Endodermal cell (in vitro differentiated cells): ENCODE measurements at places on chromosomes 1 and 21.

GRCh38 chr1:185774394-185774793 is 40.2 kb downstream of the HMCN1 start:
- no peak for DNase-seq

DNA sequence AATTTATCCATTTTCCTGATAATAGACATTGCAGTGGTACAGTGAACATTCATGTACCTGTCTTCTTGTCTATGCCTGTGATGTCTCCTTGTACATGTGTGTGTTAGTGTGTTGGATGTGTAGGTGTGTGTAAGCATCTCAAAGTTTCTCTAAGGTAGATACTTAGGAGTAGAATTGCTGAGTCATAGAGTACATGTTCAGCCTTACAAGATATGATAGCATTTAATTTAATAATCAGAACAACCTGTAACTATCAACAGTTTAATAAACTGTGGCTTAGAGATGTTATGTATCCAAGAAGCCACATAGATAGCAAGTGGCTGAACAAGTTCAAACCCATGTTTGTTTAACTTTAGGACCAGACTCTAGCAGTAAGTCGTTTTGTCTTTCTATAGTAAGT is 35.6 kb downstream of the EPB41 start:
- DNase-seq, result no peak

DNA sequence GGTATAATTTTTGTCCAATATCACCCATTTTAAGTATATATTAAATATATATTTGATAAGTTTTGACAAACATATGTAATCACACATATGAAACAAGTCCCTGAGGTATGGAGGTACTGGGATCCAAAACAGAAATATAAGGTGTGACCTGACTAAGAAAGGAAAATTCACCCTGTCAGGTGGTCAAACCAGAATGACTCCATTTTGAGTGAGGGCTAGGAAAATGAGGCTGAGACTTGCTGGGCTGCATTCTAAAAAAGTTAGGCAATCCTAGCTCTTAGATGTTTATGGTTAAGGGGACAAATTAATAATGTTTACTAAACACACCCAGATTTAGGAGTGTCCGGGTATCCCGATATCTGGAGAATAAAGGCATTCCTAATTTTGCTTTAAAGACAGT is 11.6 kb upstream of the SLC19A2 start:
- no peak for DNase-seq

- no peak for DNase-seq
Measured at GRCh38 chr1:119266858-119267257, 101.7 kb upstream of the HAO2 start.

- peak; percentile 78 for DNase-seq
Measured at GRCh38 chr1:115506924-115507589, 134.7 kb upstream of the VANGL1 start.

DNA sequence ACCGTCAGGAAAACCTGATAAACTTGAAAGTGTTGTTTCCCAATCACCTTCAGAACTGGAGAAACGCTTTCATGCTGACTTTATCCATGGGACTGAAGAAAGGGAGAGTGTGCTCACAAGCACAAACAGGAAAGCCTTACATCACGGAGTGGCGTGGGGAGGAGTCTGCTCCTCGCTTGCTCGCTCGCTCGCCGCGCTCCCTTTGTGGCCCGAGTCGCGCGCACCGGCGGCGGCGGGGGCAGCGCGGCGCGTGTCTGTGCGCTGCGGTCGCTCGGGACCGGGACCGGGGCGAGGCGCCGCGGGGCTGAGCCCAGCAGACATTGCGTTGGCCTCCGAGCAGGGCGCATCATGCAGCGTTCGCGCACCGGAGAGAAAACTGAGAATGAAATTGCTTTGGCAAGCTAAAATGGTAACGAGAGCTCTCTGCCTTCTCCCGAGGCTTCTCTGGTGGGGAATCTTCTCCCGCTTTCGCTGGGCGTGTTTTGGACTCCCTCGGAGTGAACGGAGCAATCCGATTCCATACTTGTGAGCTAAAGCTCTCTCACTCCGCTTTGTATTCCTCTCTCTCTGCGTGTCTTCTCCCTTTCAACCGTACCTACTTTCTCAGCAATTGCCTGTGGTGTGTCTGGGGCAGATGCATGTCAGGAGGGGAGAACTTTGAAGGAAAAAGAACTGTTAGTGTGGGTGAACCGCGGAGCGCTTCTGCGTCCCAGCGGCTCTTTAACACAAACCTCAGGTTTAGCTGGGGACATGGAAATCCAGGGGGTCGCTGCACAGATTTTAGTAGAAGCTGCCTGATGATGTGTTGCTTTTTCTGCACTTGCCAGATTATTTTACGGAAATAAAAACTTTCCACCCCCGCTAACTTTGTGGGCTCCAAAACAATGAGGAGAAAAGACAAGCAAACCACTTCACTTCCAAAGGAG is at the start of gene RGL1:
Gene RGL1, plus strand, starts transcription at position 205 of the 926 bp plus-strand sequence. Its CDS starts 178 bp downstream, at position 383.
- DNase-seq, result peak; percentile 75

DNA sequence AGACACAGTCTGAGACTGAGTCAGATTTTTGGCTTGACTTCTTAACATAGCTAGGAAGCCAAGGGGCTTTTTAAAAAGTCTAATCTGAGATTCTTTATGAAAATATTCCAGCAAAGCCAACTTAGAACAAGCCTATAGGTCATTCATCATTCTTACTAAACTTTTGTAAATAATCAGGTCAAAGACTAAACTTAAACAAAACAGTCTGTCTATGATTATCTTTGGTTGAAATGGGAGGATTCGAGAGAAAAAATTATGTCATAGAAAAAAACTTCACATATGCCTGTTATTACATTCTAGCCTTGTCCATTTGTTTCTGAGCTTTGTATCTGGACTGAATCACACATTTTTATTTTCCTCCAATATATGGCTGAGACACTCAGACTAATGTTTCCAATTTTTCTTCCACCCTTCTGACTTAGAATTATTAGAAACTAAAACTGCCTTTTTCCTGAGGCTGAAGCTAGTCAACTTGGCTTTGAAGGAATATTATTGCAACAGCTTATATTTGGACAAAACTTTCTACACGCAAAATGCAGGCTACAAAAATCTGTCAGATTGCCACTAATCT is 83.3 kb downstream of the ETS2 start:
- DNase-seq, result no peak

DNA sequence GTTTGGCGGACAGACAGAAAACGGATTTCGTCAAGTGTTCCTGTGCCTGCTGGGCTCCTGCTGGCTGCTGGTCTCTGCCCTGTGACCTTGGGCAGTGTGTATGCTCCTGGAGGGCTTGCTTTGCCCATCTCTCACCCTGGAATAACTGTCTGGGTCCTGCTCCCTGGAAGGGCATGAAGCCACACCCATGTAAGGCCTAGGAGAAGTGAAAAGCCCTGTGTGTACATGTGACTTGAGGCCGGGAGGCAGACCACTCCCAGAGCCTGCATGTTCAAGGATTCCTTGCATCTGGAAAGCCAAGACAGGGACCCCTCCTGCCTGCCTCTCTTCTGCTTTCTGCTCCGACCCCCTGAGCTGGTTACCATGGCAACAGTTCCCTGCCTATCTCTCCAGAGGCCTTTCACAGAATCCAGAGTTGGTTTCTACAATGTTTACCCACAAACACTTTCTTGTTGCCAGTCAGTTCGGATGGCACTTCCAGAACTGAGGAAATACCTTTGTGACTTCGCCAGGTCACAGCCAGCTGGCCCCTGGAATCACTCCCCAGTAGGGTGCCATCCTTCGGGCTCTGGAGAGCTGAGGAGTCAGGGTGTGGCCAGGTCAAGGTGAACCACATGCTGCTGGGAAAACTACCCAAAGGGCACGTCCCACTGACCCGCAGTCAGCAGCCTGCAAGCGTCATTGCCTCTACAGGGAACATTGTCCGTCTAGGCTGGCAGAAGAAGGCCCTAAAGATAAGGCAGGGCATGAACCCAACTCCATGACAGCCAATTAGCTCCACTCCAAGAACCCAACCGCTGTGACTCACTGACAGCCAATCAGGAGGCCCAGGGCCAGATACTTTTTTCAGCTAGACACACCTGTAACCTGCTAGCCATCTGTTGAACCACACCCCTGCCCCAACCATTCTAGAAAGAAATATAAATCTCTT is 14.7 kb upstream of the GPR37L1 start:
- peak; percentile 65 for DNase-seq

GRCh38 chr1:154835531-154836324 is 34.4 kb downstream of the KCNN3 start:
- DNase-seq, result no peak

- DNase-seq, result no peak
Measured at GRCh38 chr1:204091787-204092312, 18.9 kb downstream of the SOX13 start.

DNA sequence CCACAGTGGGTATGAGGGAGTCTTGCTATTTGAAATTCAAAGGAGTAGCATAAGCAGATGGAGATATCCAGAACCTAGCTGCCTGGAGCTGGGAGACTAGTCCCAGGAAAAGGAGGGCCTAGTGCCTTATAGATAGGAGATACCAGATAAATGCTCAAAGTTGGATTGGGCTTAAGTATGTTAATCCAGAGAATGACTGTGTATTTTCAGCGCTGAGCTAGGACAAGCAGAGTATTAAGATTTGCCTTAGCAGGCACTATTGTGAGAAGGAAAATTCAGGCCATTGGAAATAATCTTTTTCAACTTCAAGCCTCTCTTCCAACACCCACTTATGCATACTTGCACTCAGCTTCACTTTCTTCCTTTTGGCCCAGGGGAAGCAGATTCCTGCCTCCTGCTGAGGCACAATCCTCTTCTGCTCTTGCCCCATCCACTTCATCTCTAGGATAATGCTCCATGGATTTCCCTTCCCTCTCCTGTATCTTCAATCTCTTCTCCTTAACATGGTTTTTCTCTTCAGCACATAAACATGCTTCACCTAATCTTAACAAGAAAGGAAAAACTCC is 21.1 kb downstream of the PIK3C2B start:
- DNase-seq, result no peak

DNA sequence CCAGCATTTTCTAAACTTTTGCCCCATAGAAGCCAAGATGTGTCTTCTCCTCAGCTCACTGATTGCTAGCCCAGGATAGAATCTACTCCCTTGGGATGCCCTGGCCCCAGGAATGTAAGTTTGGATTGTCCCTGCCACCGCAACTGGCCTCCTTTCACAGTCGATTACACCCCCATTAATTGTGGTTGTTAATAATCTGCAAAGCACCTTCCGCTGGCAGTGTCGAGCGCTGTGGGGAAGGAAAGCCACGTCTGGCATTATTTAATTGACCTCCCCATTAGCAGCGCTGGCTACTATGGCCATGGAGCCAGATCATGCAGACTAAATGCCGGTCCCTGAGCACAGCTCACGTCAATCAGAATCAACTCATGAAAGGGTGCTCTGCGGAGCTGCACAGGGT is 597.3 kb upstream of the PLXNA2 start:
- no peak for DNase-seq

GRCh38 chr21:31342348-31342747 is 1.7 kb downstream of the TIAM1 start:
- DNase-seq, result no peak

- DNase-seq, result no peak
Measured at GRCh38 chr1:81237473-81238089, 563.2 kb upstream of the ADGRL2 start.

GRCh38 chr1:80375662-80376061 is 1369.1 kb upstream of the ADGRL4 start:
- DNase-seq, result no peak

DNA sequence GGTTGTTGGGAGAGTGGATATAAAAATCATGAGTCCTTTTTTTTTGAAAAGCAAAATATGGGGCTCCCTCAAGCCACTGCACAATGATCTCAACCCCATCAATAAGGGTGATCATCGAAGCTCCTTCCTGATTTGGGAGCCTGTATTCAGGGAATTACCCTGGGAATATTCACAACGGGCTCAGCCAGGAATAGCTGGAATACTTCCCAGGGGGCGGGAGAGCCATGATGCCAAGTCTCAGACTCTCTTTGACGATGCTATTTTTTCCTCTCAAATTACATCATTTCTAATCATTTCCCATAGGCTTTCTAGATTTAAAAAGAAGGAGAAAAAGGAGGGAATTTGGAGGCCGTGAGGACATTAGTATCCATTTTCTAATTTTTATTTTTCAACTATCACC is 18.4 kb downstream of the OLIG1 start:
- DNase-seq, result no peak

GRCh38 chr1:156432669-156433018 is 63.6 kb downstream of the RHBG start:
- peak; percentile 90 for DNase-seq

DNA sequence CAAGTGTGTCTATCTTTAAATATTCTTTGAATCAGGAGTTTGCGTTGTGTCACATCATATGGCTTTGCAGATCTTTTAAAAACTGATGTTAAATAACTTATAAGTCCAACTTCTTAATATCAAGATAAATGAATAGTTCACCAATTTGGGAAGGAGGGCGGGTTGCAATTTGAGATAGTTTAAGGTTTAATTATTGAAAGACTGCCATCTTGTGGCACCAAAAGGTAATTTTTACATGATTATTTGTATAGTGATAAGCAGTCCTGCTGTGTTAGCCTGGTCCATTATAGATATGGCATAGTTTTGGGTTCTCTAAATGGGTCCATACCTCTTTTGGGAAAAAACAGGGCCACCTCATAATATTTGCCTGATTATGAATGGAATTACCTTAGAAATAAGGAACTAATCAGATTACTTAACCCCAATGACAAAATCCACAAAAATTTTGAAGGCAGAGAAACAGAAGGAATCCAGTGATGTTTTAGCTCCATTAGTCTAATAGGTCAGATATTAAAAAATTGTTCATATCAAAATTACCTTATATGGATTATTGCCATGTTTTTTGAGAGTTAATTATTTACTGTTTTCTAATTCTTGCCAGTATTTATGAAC is 64.3 kb downstream of the PRKAA2 start:
- DNase-seq, result no peak

- DNase-seq, result no peak
Measured at GRCh38 chr1:234923626-234924025, 205.0 kb downstream of the TOMM20 start.

- no peak for DNase-seq
Measured at GRCh38 chr1:205656236-205656635, 24.1 kb downstream of the SLC45A3 start.

DNA sequence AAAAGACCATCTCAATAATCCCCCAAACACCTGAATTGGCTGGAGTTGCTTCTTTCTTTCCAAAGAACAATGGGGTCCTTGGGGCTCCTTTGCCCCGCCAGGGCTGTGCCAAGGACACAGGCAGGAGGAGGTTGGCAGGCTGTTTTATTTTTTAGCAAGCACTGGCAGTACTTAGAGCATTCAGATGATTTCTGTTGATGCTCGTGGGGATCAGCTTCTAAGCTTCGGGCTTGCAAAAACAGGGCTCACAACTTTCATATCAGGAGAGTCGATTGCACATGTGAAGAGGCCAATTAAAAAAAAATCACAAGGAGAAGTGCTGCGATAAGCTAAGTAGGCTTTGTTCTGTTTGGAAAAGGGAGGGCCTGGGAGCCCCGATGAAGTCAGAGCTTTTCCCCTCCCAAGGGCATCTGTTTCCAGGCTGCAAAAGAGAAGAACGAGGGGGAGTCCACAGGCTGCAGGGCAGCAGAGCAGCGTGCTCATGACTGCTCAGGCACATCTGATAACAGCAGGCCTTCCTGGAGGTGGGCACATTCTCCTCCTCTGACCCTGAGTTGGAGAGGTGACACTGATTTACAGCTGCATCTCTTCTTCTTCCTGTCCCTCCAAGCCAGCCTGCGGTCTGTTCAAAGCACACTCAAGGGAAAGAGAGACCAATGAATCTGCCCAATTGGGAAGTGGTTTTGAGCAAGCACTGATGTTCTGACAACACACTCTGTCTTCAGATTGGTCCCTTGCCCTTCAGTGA is 27.3 kb upstream of the BCAR3 start:
- peak; percentile 53 for DNase-seq

GRCh38 chr1:18794561-18794960 is 64.9 kb downstream of the TAS1R2 start:
- DNase-seq, result peak; percentile 92
